ENCODE measurements at places on chromosomes 12 and 14. TPM values are rescaled to one million over a fixed set of nuclear protein-coding genes. Genes with fewer than 3 reads are reported as not detected.

- no peaks in the 10 kb centered on the region for H3K4me1 ChIP-seq
- peaks cover 2% of the 10 kb centered on the region for H3K27me3 ChIP-seq
- H3K4me3 ChIP-seq: no peak overlapping the region
Measured at GRCh38 chr12:49314811-49315210, 8.2 kb upstream of the TROAP start.

DNA sequence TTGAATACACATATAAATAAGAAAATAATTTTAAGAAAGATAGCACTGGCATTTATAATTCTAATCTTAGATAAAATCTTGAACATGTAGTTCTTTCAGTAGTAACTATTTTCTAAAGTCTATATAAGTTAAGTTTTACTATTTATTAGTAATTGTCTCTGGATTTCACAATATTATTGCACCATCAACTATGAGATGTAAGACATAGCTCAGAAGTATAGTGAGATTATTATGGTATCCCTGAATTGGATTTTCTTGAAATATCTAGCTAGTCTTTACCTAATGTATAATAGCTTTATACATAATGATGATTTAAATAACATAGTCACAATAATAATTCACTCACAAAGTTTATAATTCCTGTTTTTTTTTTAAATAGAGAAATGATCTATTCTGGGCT, 6.7 kb downstream of the CLEC12A start:
- no peak for DNase-seq
- H3K27ac ChIP-seq: no peak overlapping the region
- H3K36me3 ChIP-seq: no peaks in the 10 kb centered on the region
- H3K27me3 ChIP-seq: no peaks in the 10 kb centered on the region

DNA sequence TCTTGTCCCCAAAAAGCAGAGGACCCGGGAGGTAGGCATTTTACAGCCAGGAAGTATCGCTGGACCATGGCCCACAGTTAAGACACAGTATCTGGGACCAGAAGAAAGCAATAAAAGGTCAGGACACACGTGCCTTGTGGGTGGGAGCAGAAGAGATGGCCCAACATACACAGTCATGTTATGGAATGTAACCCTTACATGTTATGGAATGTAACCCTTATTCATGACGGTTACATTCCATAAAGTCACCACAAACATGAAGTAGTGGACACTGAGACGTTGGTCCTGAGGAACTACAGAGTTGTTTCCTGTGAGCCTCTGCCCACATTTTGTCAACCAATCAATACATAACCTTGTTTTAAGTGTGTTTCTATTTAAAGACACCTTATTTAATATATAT, 285.6 kb upstream of the FKBP4 start:
- no peaks in the 10 kb centered on the region for H3K27me3 ChIP-seq
- no peaks in the 10 kb centered on the region for H3K4me1 ChIP-seq
- H3K27ac ChIP-seq: no peak overlapping the region
- H3K36me3 ChIP-seq: no peaks in the 10 kb centered on the region
- no peak overlapping the region for H3K4me3 ChIP-seq
- no peak for DNase-seq

- H3K27me3 ChIP-seq: no peaks in the 10 kb centered on the region
- no peak overlapping the region for H3K27ac ChIP-seq
- no peak for DNase-seq
Measured at GRCh38 chr12:91940826-91941570, 204.6 kb downstream of the BTG1 start.

- H3K36me3 ChIP-seq: no peaks in the 10 kb centered on the region
- H3K27me3 ChIP-seq: no peaks in the 10 kb centered on the region
- H3K4me1 ChIP-seq: peaks cover 11% of the 10 kb centered on the region
- no peak overlapping the region for H3K4me3 ChIP-seq
Measured at GRCh38 chr12:122018457-122018856, 3.2 kb upstream of the BCL7A start.

GRCh38 chr14:87000081-87000480, 992.9 kb downstream of the GALC start:
- no peaks in the 10 kb centered on the region for H3K27me3 ChIP-seq
- DNase-seq: no peak
- no peaks in the 10 kb centered on the region for H3K36me3 ChIP-seq
- no peak overlapping the region for H3K27ac ChIP-seq

- no peak overlapping the region for H3K27ac ChIP-seq
- DNase-seq: no peak
- H3K36me3 ChIP-seq: no peaks in the 10 kb centered on the region
- H3K27me3 ChIP-seq: peaks cover 51% of the 10 kb centered on the region
- peaks cover 5% of the 10 kb centered on the region for H3K4me1 ChIP-seq
Measured at GRCh38 chr14:101078892-101079221, 175.3 kb upstream of the RTL1 start.

- no peaks in the 10 kb centered on the region for H3K4me1 ChIP-seq
- H3K36me3 ChIP-seq: no peaks in the 10 kb centered on the region
- H3K27me3 ChIP-seq: no peaks in the 10 kb centered on the region
- no peak overlapping the region for H3K27ac ChIP-seq
- DNase-seq: no peak
- H3K4me3 ChIP-seq: no peak overlapping the region
Measured at GRCh38 chr12:59357811-59358210, 238.0 kb upstream of the SLC16A7 start.

The ANHX gene
- polyA plus RNA-seq: not detected
